ENCODE measurements at places on chromosomes 5 and 9.

DNA sequence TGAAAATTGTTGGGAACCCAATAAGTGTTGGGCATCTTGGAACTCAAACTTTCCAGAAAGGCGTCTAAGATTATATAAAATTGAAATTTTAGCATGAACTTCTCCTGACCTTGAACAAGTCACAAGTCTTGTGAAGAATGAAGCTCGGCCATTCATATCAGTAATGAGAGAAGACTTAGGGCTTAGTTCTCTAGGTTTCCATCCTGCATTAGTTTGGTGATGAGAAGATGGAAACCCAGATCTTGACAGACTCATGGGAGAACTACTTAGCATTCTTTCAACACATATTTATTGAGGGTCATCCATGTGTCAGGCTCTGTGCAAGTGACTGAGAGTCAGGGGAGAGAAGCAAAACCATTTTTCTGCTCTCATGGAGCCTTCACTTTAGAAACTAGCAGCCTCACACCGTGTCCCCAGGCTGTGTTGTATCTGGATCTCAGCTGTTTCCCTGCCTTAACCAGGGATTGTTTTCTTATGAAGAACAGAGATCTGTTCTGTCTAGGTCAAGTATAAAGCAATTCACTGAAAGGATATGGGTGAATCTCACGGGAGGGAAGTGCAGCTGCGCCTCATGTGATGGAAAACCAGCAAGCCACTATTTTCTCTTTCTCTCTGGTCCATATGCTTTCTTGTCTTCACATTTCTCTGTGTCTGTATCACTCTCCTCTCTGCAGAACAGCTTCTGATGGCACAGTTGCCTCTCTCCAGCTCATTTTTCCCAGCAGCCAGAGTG, 3.4 kb downstream of the GARNL3 start:
- DNase-seq = no peak

DNA sequence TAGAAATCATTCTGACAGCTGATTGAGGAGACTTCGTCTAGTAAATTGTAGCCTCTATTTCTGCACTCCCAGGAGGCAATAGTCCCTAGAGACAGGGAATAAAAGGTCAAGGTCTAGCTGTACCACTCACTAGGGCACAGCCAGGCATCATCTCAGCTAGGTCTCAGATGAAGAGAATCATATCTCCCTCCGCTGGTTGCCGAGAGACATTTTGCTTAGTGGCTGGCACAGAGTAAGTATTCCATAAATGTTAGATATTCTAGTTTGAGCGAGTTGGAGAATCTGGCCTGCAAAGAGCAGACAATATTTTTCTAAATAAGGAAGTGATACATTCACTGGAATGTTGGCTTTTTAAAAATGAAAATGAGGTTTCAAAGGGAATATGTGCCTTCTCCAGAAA, 180.4 kb upstream of the ACTBL2 start:
- DNase-seq = no peak

DNA sequence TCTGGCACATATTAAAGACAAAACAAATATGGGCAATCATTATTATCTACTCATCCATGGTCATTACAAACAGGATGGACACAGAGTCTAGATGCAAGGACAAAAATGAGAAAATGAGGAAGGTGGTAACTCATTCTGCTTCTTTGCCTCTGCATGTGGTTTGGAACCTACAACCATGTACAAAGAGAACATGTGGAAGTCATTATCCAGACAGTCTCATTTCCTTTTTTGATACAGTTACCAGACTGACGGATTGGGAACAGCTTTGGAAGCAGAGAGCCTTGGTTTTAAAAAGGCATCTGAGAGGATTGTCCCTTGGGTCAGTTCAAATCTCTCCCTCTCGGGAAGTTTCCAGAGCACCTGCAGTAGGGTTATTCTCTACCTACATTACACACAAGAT, 433.4 kb upstream of the TNC start:
- no peak for DNase-seq

GRCh38 chr5:71537687-71538086, 49.5 kb upstream of the MCCC2 start:
- DNase-seq = no peak

DNA sequence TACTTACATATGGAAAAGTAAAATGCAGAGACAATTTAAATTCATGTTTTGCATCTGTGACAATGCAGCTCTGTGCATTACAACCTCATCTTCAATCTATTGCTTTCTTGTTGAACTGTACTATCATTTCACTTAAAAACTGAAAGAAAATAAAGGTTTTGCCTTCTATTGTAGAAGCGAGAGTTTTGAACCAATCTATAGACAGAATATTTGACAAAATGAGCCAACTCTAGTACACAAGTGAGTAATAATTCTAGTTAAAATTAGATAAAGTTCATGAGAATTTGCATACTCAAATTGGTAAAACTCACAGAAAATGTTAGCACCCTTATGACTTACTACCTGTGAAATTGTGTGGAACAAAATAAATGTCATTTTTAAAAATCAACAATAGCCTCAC, 123.7 kb downstream of the EDIL3 start:
- no peak for DNase-seq

DNA sequence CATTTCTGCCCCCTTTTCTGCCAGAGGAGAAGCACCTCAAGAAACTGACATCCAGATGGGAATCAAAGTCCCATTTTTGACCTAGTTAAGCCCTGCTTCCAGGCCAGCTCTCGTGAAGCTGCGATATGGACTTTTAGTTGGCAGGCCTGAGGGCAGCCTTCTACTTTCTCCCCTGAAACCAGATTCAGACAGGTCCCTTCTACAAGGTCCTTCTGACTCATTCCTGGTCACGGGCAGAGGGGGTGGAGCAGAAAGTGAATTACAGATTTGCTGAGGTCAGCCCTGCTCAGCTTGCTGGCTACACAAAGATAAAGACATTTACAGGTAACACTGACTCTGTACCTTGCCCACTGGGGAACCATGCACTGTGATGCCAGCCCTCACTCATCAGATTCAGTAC, 52.8 kb upstream of the TUT7 start:
- DNase-seq = no peak

Data from CD8-positive, alpha-beta memory T cell (primary cell).